ENCODE measurements at places on chromosomes 2 and 18.
A peak's percentile ranks its signal among the peaks of the same experiment; 100 is the strongest.

DNA sequence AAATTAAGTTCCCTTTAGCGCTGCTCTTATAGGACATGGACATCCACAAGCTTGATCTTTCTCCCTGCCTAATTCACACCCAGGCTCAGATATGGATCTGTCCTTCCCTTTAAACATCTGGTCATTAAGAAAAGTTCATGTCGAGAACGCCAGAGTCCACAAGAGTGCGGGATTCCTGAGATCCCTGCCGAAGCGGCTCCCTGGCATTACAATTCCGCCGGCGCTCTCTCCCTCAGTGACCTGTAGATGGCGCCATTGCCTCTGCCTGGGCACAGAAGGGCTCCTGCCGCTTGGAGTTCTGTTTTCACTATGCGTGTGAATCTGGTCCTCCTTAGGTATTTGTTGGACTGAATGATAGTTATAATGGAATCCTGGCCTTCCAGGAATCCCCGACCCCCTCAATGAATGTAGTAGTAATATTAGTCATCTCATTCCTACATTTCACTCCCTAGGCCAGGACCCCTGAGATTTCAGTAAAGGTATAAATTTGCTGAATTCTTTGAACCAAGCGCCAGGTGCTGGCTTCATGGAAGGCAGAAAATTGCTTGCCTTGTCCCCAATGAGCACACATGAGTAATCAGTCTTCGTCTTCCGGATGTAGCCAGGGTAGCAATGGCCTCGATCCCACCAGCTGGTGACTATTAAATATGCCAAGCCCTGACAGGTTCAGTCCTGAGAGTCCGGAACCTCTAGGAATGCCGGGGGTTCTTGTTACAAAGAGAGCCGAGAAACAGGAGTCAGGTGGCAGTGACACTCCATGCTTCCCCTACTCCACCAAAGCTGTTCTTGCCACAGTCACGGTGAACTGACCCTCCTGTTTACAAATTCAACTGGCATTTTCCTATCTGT is 26.4 kb upstream of the CD207 start:
- peak; percentile 58 for DNase-seq

- peak; percentile 2 for DNase-seq
Observed at GRCh38 chr2:3738454-3738853, 35.1 kb downstream of the DCDC2C start.

GRCh38 chr2:101806701-101807100 is 109.2 kb downstream of the MAP4K4 start:
- DNase-seq, result no peak

DNA sequence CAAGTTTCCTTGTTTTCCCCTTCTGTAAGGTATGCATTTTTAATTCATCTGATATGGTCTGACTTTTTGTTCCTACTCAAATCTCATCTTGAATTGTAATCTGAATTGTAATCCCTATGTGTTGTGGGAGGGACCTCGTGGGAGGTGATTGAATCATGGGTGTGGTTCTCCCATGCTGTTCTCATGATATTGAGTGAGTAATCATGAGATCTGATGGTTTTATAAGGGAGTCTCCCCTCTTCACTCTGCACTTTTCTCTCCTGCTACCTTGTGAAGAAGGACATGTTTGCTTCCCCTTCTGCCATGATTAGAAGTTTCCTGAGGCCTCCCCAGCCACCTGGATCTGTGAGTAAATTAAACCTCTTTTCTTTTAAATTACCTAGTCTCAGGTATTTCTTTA is 476.1 kb downstream of the LPIN1 start:
- DNase-seq, result no peak

- DNase-seq, result no peak
Observed at GRCh38 chr2:39158351-39158750, 37.5 kb upstream of the SOS1 start.

- no peak for DNase-seq
Observed at GRCh38 chr2:38619458-38620164, 16.9 kb upstream of the HNRNPLL start.

GRCh38 chr2:159617646-159618045 is 1.3 kb upstream of the BAZ2B start:
- peak; percentile 8 for DNase-seq

Data from DMS 273 treated with DMSO at 0.1 percent for 48 hours (cell line).